ENCODE measurements at places on chromosomes 16 and 17.

DNA sequence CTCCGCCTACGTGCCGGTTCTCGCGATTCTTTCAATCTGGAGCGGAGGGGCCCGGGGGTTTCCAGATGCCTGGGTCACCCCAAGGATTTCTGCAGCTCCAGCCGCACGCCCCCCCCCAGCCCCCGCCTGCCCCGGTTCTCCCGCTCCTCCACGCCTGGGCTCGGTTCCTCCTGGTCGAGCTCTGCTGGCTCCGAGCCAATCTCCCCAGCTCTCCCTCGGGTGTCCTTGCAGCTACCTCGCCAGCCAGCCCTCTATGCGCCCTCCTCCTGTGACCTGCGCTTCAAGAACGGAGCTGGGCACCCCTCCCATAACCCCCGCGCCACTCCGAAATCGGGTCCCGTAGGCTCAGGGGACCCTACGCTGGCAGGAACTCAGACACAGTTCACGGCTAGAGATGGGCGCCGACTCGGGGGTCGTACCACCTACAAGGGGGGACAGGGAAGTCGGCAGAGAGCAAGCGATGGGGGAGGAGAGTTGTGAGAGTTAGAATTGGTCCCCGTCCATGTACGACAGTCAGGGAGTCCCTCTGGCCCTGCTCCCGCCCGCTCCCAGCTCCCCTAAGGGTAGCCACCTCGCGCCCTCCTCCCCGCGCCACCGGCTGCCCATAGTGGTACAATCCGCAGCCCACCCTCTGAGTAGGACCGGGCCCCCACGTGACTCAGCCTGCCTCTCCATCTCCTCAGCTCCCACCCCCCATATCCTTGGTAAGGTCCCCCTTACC, 961 bp downstream of the FGF11 start:
- DNase-seq = peak; percentile 27

DNA sequence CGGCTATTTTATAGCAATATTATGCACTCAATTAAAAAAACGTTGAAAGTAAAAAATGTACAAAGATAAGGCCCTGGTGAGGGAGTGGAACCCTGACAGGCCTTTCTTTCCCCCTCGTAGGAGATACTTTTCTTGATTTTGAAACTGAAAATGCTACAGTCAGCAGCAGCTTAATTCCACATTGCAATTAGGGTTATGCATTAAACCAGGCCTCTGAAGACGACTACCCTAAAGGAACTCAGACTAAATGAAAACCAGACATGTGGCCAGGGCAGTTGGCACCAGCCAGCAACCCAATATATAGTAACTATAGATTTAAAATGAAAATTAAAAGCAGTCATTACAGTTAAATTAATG, 463.2 kb upstream of the MAF start:
- DNase-seq = no peak

- DNase-seq = no peak
These were observed 50.7 kb downstream of the AATF start for GRCh38 chr17:36999471-36999870.

DNA sequence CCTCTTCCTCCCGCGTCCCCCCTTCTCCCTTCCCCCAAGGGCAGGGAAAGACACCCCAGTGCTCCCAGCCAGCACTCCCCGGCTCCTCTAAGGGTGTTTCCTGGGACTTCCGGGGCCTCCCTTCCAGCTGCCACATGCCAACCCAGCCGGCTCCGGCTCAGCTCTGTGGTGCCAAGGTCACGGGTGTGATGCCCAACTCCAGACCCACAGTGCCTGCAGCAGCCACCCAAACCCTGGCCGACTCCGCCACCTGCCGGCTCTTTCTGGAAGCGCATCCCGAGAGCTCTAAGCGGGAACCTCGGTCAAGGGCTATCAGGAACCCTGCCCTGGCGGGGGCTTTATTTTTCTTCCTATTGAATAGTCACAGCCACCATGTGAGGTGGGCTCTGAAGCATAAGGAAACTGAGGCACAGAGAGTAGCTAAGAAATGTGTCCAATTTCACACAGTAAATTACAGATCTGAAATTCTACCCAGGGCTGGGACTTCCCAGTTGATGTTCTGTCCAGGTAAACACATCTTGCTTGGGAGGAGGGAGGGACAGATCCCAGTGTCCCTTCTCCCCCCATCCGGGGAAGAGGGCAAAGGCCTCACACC, 3.3 kb upstream of the PPP1R1B start:
- DNase-seq = peak; percentile 93

DNA sequence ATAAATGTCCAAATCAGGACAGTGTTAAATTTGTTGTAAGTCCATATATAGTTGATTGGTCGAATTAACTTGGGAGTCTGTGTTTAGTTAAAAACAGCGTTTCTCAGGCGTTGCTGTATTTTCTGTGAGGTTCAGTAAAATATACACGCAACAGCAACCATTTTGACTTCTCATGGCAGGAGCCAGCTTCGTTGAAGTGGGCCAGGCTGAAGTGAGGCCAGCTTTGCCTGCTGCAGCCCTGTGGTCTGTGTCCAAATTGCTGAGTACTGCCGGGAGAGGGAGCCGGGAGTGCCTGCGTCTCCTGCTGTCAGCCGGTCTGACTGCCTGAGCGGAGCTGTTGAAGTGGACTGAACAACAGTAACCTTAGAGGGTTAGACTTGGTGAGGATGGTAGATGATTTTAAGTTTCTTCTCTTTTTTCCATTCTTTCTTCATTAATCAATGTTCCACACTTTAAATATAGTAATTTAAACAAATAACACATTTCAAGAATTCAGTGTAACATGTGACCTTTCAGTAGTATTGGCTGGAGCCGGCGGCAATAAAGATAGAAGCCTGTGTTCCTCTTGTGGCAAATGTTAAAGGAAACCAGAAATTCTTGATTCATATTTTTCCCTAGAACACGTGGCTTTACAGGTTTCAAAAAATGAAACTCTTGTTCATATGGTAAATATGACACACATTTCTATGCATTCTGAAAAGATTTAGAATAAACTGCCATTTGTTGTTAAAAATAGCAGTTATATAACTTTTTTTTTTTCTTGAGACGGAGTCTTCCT, 37.0 kb upstream of the ZNF750 start:
- peak; percentile 39 for DNase-seq

GRCh38 chr16:25009822-25010221, 5.3 kb downstream of the ARHGAP17 start:
- DNase-seq = no peak

DNA sequence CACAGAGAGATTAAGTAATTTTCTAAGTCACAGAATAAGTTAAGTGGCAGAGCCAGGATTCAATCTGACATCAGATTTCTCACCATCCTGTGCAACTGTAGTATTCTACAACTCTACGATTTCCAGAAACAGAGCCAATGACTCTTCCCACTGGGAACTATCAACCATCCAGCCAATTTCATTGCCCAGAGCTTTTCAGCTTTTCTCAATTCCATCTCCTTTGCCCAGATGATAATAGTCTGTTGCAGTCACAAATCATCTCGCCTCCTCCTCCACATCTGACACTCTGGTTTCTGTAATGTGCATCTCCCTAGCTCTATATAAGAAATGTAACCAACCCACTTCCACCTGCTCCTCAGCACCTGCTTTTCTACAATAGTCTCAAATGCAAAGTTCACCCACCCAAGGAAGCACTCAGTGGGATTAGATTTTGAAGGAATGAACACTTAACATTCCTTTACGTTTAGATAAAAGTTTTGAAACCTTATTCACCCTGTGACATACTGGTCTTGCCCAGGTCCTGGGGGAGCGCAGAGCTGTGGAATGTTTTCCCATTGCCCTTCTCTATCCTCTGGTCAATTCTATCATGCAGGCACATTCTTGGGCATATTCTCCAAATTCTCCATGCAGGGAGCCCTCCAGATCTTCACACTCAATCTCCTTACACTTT, 167.8 kb upstream of the ASIC2 start:
- no peak for DNase-seq

DNA sequence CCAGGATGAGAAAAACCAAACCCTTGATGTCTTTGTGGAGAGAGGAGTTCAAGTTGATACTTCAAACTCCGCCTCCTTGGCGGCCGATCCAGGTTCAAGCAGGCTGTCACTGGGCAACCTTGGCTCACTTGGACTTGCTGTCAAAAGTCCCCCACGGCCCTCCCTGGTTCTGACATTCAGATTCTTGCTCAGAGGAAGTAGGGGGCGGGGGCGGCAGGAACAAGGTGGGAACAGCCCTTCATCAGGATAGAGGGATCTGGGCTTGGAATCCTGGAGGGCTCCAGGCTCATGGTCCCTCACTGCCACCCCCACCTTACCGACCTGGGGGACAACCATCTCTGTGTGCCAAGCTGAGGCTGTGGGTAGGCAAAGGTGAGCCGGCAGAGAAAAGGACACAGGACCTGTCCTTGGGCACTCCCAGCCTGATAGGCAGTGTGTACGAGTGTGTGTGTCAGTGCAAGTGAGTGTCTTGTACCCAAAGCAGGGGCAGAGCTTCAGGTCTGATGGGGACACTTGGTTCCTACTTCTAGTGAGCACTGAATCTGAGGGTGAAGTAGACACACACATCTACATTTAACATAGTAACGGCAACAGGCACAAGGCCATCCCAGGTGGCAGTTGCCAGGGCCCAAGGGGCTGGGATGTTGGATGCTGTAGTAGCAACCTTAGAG, 6.6 kb upstream of the TSPOAP1 start:
- DNase-seq = peak; percentile 84

DNA sequence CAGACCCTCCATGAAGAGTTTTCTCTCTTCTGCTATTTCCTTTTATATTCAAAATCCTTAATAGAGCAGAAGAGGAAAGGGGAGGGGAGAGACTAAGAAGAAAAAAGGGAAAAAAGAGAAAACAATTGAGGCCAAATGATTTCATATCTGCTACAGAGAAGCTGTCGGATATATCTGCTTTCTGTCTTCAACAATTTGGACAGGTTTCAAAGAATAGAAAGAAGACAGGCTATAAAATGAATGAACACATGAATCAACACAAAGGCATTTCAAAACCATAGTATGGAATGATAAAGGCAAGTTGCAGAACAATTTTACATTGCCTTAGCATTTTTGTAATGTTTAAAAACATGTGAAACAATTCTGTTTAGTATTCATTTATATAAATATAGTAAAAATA, 4.7 kb upstream of the CMTR2 start:
- DNase-seq = no peak

DNA sequence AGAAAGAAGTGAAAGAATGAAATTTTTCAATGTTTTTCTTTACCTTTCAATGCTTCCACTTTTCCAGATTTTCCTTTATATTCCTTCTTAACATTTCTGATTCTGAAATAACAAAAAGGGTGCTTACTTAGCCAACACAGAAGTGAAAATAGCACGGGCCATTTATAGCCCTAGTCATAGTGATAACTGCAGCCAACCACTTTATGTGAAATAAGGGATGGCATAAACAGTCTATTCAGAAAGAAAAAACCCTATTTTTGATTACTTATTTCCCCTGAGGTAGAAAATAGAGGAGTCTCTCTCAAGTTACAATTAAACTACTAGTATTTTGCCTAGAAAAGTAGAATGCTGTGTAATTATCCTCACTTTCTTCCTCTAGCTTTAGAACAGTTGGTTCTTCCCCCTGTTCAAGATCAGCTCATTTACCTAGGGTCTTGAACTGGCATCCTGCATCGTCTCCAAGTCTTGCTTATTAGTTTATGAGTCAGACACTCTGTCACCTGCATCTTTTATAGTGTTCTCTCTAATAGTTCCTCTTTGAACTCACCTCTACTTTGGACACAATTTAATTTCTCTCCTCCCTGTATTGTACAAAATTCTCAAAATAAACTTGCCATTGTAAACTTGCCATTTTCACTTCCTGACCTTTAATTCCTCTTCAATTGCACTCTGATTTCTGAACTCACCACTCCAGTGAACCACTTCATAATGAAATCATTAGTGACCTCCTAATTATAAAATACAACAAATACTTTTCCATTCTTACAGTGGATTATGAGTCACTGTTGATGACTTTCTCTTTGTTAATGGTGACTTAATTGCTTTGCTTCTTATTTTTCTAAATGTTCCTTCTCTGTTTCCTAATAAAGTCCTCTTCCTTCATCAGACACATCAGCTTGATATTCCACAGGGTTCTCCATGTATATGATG, 23.6 kb downstream of the ABCA6 start:
- no peak for DNase-seq

DNA sequence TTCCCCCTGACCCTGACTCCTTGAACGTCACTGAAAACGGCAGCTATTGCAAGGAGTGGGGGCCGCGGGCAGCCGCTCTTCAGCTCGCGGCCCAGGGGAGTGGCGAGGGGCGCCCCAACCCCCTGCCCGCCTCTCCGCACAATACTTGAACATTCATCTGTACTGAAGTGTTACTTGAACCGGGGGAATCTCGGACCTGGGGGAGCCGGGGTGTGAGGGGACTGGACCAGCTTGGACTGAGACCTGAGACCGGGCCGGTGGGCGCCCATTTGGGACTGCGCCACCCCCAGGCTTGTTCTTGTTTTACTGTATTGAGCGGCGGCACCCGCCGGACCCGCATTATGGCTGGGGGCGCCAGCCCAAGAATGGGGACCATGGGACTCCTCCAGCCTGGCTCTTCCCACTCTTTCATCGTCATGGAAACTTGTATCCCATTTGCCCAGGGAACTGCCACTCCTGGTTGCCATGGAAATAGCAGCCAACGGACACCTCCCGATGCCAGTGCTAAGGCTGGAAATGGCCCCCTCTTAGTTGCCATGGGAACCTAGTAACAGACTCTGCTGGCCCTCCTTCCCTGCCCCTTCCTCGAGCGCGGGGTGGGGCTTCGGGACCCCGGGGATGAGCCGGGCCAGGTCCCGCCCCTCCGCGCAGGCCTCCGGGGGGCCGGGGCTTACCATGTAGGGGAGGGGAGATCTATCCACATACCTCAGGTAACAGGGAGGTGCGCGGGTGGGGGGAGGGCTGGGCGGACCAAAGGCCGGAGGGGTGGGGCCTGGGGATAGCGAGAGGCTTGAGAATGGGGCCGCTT, 805 bp upstream of the ORAI3 start:
- DNase-seq = no peak

DNA sequence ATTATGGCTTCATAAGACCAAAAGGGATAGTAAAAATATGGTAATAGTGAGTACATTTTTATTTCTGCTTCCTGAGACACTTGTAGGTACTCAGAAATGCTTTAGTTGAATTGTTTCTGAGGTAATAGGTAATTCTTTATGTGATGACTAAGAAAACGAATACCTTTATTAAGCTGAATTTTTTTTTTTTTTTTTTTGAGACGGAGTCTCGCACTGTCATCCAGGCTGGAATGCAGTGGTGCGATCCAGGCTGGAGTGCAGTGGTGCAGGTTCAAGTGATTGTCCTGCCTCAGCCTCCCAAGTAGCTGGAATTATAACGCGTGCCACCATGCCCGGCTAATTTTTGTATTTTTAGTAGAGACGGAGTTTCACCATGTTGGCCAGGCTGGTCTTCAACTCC, 1.9 kb downstream of the RAD51C start:
- no peak for DNase-seq

DNA sequence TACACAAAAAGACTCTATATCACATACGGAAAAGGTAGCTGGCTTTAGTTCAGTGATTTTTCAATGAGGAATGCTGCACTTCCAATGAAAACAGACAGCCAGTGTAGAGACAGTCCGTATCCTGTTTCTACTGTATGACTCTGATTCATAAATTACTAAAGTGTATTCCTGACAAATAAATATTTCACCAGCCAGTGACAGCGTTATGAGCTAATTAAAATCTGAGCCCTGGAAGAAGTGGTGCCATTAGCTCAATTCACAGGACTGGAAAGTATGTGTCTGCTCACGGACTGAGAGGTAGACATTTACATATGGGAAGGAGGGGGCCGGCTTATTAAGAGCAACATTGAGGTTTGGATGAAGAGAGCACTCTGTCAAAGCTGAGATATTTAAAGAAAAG, 207.9 kb upstream of the RBFOX1 start:
- no peak for DNase-seq

- DNase-seq = no peak
These were observed 148.7 kb downstream of the FTO start for GRCh38 chr16:53852678-53853077.

- DNase-seq = no peak
These were observed 21.4 kb downstream of the NTAN1 start for GRCh38 chr16:15034266-15035162.

- no peak for DNase-seq
These were observed 1.2 kb upstream of the TMEM88 start for GRCh38 chr17:7853691-7854038.
